ENCODE measurements at places on chromosomes 2 and 18.

DNA sequence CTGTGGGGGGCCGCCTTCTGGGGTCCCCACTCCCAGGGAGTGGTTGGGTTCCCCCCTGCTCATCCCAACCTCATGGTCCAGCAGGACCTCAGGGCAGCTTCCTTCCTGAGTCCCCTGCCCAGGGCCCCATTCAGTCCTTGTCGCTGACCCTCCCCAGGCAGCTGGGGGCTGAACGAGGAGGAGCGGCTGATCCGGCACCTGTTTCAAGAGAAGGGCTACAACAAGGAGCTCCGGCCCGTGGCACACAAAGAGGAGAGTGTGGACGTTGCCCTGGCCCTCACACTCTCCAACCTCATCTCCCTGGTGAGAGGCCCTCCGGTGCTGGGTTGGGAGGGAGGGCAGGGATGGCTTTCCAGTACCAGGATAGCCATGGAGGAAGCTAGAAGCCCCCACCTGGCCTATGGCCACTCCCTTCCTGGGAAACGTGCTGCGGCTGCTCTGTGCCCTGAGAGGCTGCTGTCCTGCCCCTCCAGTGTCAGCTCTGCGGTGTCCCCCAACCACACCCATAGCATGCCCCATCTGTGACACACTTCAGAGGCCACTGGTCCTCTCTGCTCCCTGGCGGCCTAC is 497 bp downstream of the CHRND start:
- no peak for DNase-seq

DNA sequence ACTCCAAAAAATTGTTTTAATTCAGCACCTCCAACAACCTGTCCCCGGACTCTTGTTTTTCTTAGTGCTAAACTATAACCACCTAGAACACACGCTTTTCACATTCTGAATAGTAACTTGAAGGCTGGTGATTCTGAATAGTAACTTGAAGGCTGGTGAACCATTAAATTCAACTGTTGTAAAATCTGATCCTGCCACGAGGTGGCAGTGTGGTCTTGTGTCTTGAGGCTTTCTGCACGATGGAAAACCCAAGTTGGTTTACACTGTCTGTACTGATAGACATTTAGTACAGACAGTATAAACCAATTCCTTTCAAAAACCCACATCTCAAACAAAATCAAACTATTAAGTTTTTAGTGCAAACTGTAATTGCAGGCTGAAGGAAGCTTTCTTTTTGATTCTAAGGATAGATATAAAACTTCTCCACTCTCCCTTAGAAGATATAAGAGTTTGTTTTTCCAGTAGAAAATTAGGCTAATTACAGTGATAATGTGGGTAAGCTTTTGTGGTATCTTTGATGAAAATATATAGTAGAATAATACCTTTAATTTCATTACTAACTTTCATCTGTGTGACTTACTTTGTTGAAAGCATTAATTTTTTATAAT is 57.6 kb downstream of the VAPA start:
- DNase-seq = peak; percentile 68

DNA sequence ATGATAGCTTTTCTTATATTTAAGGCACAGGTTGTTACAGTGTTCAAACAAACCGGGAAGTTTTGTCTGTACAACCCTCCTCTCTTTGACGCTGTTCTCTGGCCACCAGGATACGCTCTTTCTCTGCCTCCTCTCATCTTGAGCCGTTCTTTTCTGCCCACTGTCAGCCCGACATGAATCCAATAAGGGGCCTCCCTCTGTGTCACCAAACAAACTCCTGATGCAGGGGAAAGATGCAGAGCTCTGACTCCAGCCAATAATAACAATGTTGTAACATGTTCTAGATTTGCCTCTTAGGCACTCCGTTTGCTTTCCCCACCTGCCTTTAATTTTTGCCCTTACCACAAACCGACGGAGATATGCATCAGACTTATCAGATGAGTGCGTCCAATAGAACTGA is 449.3 kb downstream of the SLC4A3 start:
- no peak for DNase-seq

DNA sequence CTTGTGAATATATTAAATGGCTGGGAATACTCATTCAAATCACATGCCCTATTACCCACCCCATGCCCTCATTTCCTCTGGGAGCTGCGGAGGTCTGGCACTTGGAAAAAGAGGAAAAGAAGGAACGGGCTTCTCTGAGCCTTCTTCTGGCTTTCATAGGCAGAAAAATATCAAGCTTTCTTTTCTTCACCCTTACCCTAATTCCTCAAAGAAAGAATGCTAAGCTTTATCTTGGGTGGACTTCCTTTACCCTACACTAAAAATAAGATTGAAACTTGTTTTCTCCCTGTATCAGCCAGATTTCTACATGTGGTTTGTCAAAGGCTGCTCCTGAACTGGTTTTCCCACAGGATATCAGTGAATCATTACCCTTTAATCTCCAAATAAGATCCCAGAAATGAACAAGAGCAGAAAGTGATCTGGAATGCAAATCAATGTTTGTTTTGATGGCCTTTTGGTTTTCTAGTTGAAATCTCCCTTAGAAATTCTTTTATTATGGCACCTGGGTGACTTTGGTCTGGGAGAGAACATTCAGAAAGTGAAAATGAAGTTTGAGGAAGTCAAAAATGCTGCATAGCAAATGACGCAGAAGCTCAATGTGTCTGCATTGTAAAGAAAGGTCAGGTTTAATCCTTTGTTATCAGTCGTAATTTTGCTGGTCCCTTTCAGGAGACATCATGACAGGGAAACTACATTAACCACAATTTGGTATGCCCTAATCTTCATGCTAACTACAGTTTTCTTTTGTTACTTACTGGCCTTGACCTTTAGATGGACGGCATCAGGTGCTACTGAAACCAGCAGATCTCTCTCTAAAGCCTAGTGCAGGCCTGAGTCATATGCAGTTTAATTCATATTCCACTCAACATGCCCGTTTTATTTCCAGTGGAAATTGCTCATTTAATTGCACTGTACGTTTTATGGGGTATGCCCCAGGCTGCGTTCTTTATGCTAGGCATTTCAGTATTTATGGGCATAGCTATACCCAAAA is 46.6 kb upstream of the HNRNPA3 start:
- DNase-seq = peak; percentile 74

DNA sequence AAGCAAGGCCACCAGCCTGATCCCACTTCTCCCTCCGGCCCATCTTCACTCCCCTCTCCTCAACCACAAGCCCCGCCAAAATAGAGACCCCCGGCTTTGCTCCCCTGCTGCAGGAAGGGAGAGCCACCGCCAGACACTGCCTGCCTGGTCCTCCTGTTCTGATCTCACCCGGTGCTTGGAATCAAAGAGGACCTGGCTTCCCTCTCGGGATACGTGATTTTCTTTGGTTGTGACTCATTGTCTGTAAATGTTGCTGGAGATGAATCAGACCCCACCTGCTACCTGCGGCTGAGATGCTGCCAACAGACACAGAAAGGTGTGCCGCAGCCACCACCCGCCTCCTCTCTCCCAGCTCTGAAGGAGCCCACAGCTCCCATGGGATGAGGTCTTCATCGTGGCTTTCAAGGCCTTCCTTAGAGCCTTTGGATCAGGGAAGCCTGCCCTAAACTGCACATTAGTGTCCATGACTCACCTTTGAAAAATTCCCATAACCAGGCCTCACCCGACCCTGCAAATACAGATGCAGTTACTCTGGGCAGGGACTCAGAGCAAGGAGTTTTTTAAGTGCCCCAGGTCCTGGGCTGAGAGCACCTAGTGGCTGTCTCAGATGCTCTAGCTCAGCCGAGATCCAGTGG is 79.4 kb upstream of the ZNF532 start:
- no peak for DNase-seq

DNA sequence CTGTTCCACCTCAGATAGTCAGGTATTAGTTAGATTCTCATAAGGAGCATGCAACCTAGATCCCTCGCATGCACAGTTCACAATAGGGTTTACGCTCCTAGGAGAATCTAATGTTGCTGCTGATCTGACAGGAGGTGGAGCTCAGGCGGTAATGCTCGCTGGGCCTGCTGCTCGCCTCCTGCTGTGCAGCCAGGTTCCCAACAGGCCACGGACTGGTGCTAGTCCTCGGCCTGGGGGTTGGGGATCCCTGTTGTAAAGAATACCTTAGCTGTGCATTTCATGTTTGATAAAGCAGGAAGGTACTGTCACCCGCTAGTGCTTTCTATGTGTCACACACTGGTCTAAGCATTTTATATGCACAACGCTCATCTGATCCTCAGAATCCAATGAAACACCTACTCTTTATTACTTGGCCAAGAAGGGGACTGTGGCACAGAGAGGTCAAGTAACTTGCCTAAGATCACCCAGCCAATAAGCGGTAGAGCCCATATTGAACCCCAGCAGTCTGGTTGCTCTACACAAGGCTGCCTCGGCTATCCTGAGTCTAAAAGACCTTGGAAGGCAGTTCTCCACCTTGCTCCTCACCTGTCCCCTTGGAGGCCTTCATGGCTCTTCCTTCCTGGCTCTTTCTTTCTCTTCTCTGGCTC is 35.8 kb downstream of the SLC4A3 start:
- no peak for DNase-seq

GRCh38 chr2:204824751-204825453 is 279.6 kb downstream of the PARD3B start:
- no peak for DNase-seq

- DNase-seq = no peak
These were observed 265.3 kb upstream of the STON1 start for GRCh38 chr2:48264627-48265026.

DNA sequence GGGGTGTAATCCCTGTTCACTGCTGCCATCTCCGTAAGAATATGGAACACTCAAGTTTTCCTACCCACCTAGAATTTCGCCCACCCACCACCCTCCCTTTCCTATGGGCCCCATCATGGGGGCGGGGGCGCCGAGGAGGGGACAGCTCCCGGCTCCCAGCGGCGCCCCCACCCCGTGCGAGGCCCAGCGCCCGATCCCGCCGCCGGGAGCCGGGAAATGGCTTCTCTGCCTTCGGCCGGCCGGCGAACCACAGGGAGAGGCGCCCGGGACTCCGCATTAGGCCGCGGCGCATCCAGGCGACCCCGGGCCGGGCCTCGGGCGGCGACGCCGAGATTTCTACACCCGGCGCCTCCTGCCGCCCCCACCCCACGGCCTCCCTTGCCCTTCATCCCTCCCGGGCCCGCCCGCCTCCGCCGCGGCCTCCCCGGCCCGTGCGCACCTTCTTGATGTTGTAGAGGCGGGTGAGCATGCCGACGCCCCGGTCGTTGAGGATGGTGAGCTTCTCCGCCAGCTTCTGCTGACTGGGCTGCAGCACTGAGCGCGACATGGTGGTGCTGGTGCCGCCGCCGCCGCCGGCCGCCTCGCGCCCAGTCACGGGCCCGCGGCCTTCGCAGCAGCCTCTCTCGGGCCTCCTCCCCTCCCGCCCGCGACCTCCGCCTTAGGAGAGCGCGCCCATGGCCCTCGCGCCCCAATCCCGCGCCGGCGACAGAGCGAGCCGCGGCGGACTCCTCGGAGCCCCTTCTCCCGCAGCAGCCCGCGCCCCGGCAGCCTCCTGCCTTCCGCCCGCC is 510 bp downstream of the NCKAP1 start:
- DNase-seq = no peak

DNA sequence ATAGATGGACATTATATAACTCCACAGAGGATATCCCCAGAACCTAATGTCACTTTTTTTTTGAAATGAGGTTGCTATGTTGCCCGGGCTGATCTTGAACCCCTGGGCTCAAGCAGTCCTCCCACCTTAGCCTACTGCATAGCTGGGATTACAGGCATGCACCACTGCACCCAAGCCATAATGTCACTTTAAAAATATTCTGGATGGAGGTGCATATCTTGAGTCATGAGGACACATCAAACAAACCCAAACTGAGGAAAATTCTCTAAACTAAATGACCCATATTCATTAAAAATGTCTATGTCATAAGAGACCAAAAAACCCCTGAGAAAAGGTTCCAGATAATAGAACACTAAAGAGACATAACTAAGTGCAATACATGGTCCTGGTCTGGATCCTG is 36.3 kb downstream of the OSGEPL1 start:
- no peak for DNase-seq

GRCh38 chr18:68796936-68797690 is 767 bp upstream of the CCDC102B start:
- DNase-seq = no peak

DNA sequence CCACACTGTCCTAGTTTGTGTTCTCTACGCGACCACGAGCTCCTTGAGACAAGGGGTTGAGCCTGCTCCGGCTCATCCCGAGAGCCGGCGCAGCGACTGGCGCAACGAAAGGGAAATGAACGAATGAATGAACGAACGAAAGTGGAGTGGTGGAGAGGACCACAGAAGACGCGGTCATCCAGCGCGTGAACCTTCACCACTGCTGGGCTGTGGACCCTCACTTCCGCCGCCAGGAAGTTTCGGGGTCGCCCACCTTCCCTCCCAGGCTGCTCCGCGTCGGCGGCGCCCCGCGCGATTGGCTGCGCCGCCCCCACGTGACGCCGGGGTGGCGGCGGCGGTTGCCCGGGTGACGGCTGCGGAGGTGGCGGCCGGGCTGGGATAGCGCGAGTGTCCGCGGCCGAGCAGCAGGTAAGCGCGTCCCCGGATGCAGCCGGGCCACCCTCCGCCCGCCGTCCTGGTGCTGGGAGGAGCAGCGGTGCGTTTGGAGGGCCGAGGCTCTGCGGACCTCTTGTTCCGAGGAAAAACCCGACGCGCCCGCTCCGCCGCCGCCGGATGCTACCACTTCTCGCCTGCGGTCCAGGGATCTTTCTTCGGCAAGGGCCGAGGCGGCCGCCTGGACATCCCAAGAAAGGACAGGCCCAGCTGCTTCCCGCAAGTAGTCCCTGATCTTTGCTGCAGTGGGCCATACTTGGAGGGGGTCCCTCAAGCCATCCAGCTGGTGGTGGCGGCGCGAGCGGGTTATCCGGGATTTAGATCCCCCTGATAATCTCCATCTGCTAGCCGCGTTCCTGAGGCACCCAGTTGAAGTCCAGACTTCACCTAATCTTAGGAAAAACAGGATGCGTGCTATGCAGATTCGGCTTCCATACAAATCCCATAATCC is at the start of gene ARMC9:
Gene ARMC9, plus strand, starts transcription at position 341 of the 883 bp plus-strand sequence. CDS start 7,608 bp downstream, outside the sequence.
- DNase-seq = peak; percentile 55

- DNase-seq = no peak
These were observed 74.7 kb upstream of the SNTG2 start for GRCh38 chr2:875687-876615.

DNA sequence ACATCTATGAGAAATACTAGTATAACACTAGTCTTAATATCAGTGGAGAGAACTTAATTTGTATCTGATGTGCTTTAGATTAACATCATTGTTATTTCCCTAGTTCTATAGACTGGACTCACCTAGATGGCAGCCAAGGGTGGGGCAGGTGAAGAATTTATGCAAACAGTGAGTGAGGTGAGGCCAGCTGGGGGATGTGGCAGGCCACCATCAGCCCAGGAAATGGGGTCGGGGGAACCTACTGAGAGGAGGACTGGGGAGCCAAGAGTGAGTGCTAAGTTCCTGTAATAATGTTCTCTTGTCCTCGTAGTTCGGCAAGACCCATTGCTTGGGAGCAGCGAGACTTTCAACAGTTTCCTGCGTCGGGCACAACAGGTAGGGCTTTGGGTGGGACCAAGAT is 2.5 kb downstream of the SNX17 start:
- DNase-seq = no peak

DNA sequence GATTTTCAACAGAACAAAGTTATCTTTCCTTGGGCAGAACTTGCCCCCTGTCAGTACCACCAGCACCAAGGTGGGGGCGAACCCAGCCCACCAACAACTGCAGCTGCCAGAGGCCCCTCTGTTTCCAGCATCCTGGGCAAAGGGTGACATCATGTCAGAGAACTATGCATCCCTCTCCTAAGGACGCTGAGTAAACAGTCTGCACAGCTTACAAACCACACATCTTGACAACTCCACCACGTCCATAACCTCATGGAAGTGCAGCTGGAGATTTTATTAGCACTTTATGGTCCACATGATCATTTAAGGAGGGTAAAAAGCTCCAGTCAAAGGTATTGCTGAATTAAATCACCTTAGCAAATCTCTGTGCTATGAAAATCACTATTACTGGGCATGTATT is 40.4 kb downstream of the PIEZO2 start:
- no peak for DNase-seq

GRCh38 chr2:10345813-10346212 is 43.1 kb downstream of the HPCAL1 start:
- DNase-seq = no peak

Measured in MV-4-11 (cell line).